ENCODE measurements at places on chromosomes 11 and 22.
A peak's percentile ranks its signal among the peaks of the same experiment; 100 is the strongest.

GRCh38 chr11:68542617-68543016, 82.1 kb downstream of the PPP6R3 start:
- peak; percentile 93 for ATAC-seq

DNA sequence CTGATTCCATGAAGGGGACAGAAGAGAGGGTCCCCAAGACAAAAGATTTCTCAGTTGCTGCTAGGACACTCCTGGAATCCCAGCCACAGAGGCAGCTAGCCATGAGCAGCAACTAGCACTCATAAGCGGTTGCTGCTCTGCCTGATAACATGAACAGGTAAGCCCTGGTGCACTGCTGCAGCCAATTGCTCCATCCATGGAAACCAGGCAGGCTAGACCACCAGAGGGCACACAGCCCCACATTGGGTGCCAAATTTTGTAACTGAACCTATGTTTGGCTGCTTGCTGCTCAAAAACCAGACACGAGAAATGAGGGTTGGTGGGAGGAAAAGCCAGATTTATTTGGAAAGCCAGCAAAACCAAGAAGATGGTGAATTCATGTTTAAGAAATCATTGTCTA, 21.9 kb upstream of the QSER1 start:
- ATAC-seq = peak; percentile 66

- peak; percentile 2 for ATAC-seq
Measured at GRCh38 chr22:23520863-23521440, 59.1 kb downstream of the IGLL1 start.

GRCh38 chr11:128236506-128237498, 350.6 kb downstream of the ETS1 start:
- peak; percentile 22 for ATAC-seq

DNA sequence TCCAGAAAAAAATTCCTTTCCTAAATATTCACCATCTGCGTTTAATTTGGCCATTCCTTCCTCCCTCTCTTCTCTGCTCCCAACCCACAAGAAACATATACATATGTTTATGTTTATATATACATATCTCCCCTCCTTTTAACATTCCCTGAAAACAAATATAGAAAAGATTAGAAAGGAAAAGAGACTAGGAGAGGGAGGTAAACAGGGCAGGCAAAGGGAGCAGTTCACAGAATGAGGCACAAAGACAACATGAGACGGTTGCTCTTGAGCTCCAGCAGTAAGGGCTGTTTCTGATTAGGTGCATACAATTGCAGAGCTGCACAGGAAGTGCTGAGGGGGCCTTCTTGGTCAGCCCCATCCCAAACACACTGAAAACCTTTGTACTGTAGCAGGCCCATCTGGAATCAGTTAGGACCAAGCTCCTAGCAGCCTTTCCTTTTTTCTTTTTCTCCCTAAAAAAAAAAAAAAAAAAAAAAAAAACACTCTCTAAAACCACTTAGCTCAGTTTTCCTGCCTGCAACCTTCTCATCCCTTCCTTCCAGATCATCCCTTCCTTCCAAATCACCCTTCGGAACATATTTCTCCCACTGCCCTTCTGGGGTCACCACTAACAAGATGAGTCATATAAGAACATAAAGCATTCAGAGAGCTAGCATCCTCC, 57.0 kb downstream of the RBFOX2 start:
- ATAC-seq = peak; percentile 95

DNA sequence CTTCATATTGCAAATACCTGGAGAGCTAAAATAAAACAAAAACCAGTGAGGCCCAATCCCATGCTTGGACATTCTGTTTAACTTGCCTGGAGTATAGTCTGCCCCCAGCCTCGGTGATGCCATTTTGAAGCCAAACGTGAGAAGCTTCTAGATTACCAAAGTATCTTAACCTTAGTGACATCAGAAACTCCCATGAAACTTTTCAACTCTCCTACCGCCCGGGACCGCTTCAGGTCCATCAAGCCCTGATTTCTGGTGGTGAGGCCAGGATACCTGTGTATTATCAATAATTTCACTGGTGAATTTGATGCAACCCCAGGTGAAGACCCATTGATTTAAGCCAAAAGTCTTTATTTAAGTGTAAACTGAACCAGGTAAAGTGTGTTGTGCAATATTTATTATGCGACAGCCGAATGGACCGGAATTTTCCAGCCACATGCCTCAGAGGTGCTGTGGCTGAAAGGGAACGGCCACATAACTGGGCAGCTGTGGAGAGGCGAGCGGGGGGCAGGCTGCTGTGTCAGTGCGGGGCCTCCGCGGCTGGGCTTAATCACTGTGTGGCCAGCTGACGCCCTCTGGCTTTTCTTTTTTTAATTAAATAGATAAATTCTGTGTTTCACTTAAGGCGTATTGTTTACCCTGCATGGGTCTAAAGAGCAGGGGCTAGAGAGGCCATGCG, 385.5 kb upstream of the B3GAT1 start:
- no peak for ATAC-seq

GRCh38 chr22:35539910-35540594, 579 bp upstream of the RASD2 start:
- ATAC-seq = peak; percentile 69

- no peak for ATAC-seq
Measured at GRCh38 chr11:129333873-129334272, 41.8 kb upstream of the BARX2 start.

DNA sequence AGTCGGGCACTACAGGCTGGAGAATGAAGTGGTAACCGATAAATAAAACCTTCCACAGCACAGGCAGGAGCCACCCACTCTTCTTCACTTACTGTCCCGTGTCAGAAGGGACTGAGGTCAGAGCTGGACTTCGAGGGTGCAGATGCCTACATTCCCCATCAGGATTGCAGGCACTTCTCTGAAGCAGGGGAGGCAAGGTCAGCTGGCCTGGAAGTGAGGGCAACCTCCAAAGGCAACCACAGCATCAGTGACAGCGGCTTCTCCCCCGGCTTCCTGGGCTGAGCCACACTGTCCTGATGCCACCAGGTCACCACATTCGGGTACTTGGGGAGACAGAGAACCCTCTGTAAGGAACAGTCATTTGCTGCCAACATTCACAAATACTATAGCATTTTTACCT, 22.7 kb downstream of the TCIRG1 start:
- ATAC-seq = no peak

GRCh38 chr11:44855493-44855849, 95.2 kb downstream of the TP53I11 start:
- no peak for ATAC-seq

DNA sequence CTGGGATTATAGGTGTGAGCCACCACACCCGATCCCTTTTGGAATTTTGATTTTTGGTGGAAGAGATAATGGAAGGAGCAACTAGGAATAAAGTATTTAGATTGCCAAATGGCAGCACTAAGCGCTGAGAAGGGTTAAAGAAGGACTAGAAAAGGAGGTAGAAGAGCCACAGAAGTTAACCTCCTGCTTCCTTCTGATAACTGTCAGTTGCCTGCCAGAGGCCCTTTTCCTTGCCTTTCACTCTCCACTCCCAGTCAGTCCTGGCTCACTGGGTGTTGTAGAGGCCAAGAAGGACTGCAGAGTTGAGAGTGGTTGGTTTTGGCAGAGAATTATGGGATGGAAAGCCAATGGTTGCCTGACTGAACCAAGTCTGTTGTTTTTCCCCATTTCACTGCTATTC, 19.3 kb downstream of the ZC3H12C start:
- no peak for ATAC-seq

- peak; percentile 0 for ATAC-seq
Measured at GRCh38 chr11:66287889-66288670, 863 bp downstream of the YIF1A start.

- ATAC-seq = no peak
Measured at GRCh38 chr11:60477035-60477445, 15.5 kb upstream of the MS4A12 start.

DNA sequence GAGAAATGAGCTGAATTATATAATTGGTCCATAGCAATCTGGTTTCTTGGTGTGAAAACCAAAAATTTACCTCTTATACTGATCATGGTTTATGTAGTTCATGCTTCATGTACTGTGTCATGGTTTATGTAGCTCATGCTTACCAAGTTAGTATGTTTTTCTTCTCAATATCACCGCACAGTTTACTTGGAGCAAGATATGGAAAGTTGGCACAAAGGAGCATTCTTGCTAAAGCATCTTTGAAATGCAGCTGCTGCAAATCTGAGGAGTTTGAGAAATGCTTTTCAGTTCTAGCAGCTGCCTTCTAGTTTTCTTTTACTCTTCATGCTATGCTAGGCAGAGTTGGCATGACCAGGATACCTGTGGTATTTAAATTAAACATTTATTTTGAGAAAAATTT, 4.5 kb downstream of the OR10G7 start:
- ATAC-seq = no peak

DNA sequence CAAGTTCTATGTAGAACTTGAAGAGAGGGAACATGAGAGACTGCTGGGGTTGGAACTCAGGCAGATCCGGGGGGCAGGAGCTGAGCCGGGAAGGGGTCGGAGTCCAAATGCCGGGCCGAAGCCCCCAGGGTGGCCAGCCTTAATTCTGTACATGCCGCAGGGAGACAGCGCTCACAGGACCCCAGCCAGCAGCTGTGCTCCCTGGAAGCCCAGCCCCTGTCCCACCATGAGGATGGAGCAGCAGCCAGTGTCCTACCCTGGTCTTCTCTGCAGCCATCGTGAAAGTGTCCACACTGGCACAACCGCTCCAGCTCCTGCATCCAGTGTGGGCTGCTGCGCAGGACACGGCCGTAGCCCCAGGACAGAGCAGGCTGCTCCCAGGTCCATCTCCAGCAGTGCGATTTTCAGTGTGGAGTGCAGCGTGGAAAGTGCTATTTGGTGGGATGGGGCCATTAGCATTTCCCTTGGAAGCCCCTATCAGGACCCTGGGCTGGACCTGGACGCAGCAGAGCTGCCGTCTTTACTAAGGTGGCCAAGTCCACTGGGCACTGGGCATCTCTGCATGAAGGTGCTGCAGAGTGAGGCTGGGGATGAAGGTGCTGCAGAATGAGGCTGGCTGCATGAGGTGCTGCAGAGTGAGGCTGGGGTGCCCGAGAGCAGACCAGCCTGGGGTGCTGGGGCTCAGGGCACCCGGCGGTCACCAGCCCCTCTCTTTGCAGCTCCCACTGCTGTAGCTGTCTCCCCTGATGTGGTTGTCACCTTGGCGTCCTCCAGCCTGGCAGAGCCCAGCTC, 737.4 kb downstream of the BRD1 start:
- no peak for ATAC-seq

DNA sequence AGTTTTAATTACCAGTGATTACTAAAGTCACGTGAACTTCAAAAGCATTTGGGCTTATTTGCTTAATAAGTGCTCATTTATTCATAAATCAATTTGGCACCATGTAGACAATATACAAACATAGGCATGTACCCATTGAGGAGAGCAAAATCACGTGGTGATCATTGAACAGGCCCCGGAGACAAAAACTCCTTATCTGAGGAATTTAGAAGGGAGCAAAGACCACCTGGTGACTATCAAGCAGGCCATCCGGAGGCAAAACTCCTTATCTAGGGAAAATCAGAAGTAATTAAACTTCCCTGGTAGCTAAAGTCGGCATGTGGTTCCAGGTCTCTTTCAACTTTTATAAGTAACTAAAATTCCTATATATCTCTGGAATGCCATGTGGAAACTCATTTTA, 5.7 kb upstream of the BTBD10 start:
- ATAC-seq = no peak

DNA sequence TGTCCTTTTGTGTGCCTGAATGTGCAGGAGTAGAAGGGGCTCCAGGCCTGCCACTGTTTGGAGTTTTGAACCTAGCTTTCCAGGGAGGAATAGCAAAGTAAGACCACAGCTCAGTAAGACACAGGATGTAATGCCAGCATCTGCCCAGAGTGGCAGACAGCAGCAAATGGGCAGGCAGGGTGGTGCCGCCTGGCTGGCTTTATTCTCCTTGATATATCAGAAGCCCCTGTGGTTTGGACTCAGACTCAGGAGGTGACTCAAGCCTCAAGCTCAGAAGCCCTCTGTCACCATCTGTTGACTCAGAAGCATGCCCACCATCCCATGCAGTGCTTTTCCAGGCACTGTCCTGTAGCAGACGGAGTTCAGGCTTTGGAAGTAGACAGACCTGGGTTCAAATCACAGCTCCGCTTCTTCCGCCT, 72.7 kb upstream of the TTC12 start:
- peak; percentile 57 for ATAC-seq

GRCh38 chr11:17388609-17389210, at the start of gene KCNJ11:
KCNJ11 (minus strand) TSS chr11:17388659; CDS start chr11:17388091, 568 bp downstream.
- ATAC-seq = peak; percentile 17
